Frontal cortex (tissue), 4 donors: ENCODE measurements at places on chromosomes 7 and 10. TPM values are rescaled to one million over a fixed set of nuclear protein-coding genes. Genes with fewer than 3 reads are reported as not detected.

The PRLHR gene
- total RNA-seq = 2.4 TPM

The CRTAC1 gene
- 7.3 TPM for total RNA-seq

The GSDME gene
- 39.5 TPM for total RNA-seq

The ODAD2 gene
- 0.82 TPM for total RNA-seq

The LRIT1 gene
- total RNA-seq = not detected

The CYP26C1 gene
- total RNA-seq = under 0.01 TPM

The SFR1 gene
- total RNA-seq = 15.5 TPM

The BBS9 gene
- 91.3 TPM for total RNA-seq

The GPR26 gene
- 5.3 TPM for total RNA-seq

The STOX1 gene
- 9.0 TPM for total RNA-seq

The AFAP1L2 gene
- 6.1 TPM for total RNA-seq

The GOT1 gene
- 22.4 TPM for total RNA-seq

The LOXL4 gene
- not detected for total RNA-seq

The MMP21 gene
- 0.41 TPM for total RNA-seq

The FBXL13 gene
- total RNA-seq = 6.5 TPM

The CEP55 gene
- 2.4 TPM for total RNA-seq

The DGKB gene
- 9.0 TPM for total RNA-seq
